ENCODE measurements at places on chromosomes 5 and 9.

DNA sequence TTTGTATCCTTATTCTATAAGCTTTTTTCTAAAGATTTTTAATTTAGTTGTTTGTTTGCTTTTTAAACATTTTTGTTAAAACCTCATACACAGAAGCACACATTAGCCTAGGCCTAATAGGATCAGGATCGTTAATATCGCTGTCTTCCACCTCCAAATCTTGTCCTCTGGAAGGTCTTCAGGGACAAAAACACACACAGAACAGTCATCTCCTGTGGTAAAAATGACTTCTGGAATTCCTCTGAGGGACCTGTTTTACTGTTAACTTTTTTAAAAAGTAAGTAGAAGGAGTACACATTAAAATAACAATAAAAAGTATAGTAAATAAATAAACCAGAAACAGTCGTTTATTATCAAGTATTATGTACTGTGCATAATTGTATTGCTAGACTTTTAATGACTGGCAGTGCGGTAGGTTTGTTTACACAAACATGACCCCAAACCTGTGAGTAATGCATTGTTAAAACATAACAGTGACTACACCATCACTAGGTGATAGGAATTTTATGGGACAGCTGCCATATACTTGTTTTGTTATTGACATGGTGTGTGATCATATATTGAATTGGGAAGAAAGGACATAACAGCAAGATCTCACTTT, 109.6 kb downstream of the ZCCHC7 start:
- no peak for DNase-seq

DNA sequence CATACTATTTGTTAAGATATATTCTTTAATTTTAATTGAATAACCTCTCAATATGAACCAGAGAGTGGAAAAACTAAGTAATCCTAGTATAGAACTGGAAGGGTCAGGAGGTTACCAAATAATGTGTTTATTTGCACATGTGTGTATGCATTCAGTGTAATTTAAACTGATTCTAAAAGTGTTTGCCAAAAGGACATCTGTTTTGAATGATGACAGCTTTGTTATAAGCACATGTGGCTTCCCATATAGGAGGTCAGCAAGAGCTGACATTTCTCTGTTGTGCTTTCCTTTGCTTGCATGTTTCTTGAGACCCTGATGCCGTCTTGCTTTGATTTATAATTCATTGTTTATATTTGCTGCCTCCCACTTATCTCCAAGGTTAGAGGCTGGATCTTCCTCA, 383.4 kb downstream of the BRINP1 start:
- no peak for DNase-seq

DNA sequence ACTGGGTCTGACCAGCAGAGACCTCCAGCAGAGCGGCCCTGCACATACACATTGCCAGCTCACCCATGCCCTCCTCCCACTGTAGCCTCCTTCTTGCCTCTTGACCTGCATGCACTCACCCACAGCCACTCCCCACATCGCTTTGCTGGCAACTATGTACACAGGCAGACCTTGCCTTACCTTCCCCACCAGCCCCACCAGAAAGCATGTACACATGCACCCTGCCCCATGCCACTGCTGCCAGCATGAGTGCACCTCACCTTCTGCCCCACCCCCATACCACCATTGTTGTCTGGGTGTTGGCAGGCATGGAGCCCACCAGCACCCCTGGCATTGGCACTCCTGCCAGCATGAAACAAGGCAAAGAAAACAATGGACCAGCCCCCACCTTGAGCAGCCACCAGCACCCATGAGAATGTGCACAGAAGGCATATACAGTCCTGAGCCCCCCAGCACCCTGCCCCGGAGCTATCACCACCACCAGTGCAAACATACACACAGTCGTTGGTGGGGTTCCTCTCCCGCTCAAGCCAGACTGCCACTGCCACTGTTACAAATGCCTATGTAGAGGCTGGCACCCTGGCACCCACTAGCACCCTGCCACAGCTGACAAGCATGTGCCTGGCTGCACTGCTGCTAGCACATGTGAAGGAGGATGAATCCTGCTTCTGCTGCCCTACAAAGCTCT, 171.4 kb upstream of the NR4A3 start:
- DNase-seq, result no peak

DNA sequence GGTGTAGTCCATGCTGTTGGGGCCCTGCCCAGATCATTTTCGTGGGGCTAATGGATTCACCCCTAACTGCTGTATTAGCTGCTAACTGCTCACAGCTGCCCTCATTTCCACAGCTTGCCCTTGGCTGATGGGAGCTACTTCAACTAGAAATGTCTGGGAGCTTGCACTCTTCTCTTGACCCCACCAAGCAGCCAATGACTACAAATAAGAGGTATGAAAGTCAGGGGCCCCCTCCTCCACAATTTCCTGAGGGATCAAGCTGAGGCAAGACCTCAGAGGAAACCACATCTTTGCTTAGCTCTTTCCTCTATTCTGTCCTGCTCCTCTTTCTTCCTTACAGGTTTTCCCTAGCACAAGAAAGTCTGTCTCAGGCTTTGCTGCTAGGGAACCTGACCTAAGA, 397.5 kb downstream of the MLLT3 start:
- no peak for DNase-seq

DNA sequence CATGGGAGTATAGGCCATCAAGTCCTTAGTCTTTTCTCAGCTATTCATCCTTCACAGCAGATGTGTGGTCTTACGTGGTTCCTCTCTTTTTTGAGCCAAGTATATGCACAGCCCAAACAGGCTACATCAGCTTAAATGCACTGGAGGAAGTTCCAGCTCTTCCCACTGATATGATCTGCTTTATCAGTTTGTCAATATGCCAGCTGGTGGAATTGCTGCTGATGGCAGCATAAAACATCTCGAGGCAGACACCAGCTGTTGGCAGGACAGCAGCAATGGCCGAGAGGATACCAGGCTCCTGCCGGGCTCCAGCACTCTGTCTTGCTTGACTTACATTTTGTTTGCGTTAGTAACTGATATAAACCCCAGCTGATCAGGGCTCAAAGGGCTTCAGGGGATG, 143.4 kb downstream of the TENT4A start:
- DNase-seq, result no peak

DNA sequence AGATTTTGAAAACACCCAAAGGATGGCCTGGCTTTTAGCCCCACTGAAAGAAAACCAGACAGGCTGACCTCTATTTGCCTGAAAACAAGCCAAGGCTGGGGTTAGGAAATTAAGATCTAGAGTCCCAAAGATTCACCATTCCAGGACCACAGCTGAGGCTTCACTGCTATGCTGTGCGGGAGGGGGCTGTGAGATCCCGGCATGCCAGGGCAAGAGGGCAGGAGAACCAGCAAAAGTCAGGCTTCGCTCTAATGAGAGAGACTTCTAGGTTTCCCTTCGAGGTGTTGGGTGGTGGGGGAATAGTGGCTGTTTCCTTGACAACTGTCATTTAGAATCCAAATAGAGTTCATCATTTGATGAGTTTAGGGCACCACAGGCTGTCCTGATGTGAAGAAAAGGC, 152.9 kb upstream of the NFIB start:
- no peak for DNase-seq

DNA sequence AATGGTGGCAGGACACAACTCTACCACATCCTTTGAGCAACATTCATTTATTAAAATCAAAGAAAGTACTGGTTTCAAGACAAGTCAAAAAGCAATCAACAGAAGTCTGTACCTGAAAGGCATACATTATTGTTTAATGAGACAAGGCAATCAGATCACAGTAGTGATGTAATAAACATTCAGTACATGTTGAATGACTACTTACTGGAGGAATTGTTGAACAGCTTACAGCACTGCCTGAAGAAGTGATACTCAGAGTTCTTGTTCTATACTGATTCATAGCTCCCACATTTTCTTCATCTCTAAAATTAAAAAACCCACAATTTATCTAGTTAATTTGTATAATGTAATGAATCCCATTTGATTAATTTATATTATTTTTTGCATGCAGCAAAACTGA, 18.2 kb downstream of the RIOK2 start:
- no peak for DNase-seq

DNA sequence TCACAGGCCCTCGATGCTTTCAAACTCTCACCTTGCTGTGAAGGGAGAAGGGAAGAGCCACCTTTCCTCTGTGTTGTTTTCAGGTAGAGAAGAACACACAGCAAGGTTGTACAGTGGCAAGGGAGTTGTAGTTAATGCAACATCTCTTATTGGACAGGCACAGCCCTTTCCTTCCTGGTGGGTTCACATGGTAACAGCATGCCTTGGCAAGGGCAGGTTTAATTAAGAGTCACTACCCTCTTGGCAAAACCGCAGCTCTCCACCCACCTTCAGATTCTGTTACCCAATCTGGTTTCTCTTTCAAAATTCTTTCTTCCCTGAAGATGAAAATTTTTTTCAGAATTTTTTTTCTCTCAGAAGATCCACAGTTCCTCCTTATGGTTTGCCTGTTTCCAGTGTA, 253.1 kb downstream of the TLR4 start:
- no peak for DNase-seq

GRCh38 chr9:109134167-109134578, 14.4 kb upstream of the TMEM245 start:
- DNase-seq, result no peak
